ENCODE measurements at places on chromosomes 7 and 10. TPM values are rescaled to one million over a fixed set of nuclear protein-coding genes. Genes with fewer than 3 reads are reported as not detected.

Gene PON1
- total RNA-seq, result 0.16 TPM

GRCh38 chr7:50537417-50537816, 27.8 kb downstream of the DDC start:
- DNase-seq, result no peak

- no peak for DNase-seq
Observed at GRCh38 chr7:22900784-22901183, 78.1 kb upstream of the TOMM7 start.

Gene NODAL
- total RNA-seq, result not detected

Gene ALOX5
- total RNA-seq, result not detected

Gene PNLIP
- total RNA-seq, result not detected

Gene CPVL
- 497 TPM for total RNA-seq

GRCh38 chr7:104327534-104327933, 869 bp upstream of the LHFPL3 start:
- no peak for DNase-seq

Gene CDHR1
- not detected for total RNA-seq

DNA sequence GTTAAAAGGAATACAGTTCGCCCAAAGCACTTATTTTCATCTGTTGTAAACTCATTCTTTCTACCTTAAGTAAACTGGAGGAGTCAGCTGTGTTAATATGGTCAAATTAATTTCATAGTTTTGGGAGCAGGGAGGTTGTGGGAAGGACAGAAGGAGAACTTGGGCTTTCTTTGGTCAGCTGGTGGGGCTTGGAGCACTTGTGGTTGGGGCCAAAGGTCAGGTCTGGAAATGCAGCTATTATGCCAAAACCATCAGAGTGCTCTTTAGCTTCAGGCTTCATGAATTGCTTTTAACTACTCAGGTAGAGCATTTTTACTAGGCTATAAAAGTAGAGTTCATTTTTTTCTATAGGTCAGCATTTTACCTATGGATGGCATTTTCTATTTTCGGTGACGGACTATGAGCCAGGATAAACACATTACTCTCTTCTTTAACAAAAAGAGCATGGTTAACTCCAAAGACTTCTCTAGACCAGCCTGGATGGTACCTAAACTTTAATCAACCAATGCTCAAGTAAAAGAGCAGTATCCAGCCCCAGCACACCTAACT, 30.0 kb downstream of the STEAP4 start:
- no peak for DNase-seq

Gene INA
- total RNA-seq, result 0.37 TPM

DNA sequence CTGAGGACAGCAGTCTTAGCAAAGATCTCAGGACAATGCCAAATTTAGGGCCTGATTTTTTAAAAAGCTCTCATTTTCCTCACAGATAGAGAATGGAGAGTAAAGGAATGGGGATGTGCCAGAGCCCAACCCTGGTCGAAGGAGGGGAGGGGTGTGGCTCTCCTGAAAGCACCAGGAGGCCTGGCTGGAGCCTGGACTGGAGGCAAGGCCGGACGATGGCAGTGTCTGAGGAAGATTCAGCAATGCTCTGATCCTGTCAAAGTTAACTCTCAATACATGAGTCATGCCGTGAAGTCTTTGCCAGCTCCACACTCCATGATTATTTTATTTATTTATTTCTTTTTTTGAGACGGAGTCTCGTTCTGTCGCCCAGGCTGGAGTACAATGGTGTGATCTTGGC, 108.3 kb downstream of the UPF2 start:
- DNase-seq, result no peak

- no peak for DNase-seq
Observed at GRCh38 chr10:51656503-51656902, 42.9 kb downstream of the CSTF2T start.

Data from SK-MEL-5 (cell line).